ENCODE measurements at places on chromosomes 6 and 20. TPM values are rescaled to one million over a fixed set of nuclear protein-coding genes. Genes with fewer than 3 reads are reported as not detected.

Gene HECA
- total RNA-seq, result 8.9 TPM

Gene BEND6
- 14.3 TPM for total RNA-seq

Gene GPR63
- total RNA-seq, result 0.59 TPM

Gene GABRR2
- total RNA-seq, result under 0.01 TPM

Gene OXT
- total RNA-seq, result not detected

Gene COL11A2
- 0.37 TPM for total RNA-seq

Gene MEP1A
- not detected for total RNA-seq

Gene MROH8
- total RNA-seq, result 0.89 TPM

Gene FAM83C
- total RNA-seq, result not detected
